Brain (organoid and tissue), 16 donors: ENCODE measurements at places on chromosomes 16 and 17. TPM values are rescaled to one million over a fixed set of nuclear protein-coding genes. Genes with fewer than 3 reads are reported as not detected.
A peak's percentile ranks its signal among the peaks of the same experiment; 100 is the strongest.

DNA sequence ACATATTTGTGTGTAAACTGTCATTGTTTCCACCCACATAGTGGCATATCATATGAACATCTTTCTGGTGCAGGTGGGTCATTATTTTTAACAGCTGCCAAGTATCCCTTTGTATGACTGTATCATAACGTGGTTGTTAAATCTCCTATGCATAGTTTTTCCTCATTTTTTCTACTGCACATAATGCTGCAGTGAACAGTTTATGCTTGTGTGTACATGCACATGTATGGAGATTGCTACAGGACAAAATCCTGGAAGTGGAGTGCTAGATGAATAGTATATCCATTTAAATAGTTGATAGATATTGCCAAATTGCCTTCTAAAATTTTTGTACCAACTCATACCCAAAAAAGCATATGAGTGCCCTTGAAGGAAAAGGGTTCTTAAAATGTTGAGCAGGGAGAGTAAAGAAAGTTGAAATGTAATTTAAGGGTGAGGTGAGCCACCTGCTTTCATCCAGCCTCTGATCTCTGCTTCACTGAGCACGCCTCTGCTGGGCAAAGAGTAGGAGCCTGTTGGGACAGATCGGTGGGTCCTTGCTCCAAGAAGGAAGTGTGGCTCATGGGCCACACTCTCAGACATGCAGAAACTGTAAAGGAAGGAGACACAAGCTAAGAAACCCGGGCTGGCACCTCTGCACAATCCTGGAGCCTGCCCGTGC, 55.3 kb downstream of the HLF start:
- no peak for DNase-seq

The TBC1D3H gene
- not detected for polyA plus RNA-seq

The KRT12 gene
- polyA plus RNA-seq, result not detected

The PITPNM3 gene
- 6.5 TPM for polyA plus RNA-seq

The C16orf96 gene
- polyA plus RNA-seq, result 0.90 TPM

GRCh38 chr17:62064791-62065563, at the start of gene MED13:
TSS of gene MED13 (minus strand) at chr17:62065278. CDS start at chr17:62065205, 73 bp downstream.
- peak; percentile 37 for DNase-seq

GRCh38 chr16:54455030-54455725, 168.6 kb upstream of the IRX3 start:
- DNase-seq, result peak; percentile 45

DNA sequence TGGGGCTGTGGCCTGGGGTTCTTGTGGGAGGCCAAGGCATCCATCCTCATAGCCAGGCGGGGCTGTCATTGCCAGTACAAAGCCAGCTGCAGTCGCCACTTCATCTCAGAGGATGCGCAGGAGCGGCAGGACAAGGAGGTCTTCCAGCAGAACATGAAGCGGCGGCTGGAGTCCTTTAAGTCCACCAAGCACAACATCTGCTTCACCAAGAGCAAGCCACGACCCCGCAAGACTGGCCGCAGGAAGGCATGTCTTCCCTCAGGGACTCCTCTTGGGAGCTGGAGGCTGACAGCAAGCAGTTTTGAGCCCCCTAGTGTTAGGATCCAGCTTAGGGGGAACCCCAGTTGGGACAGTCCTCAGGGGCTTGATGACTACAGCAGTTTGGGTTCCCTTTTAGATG, 15.1 kb upstream of the PLEKHG4 start:
- no peak for DNase-seq

GRCh38 chr17:80883831-80884735, 107.6 kb upstream of the CHMP6 start:
- DNase-seq, result no peak

DNA sequence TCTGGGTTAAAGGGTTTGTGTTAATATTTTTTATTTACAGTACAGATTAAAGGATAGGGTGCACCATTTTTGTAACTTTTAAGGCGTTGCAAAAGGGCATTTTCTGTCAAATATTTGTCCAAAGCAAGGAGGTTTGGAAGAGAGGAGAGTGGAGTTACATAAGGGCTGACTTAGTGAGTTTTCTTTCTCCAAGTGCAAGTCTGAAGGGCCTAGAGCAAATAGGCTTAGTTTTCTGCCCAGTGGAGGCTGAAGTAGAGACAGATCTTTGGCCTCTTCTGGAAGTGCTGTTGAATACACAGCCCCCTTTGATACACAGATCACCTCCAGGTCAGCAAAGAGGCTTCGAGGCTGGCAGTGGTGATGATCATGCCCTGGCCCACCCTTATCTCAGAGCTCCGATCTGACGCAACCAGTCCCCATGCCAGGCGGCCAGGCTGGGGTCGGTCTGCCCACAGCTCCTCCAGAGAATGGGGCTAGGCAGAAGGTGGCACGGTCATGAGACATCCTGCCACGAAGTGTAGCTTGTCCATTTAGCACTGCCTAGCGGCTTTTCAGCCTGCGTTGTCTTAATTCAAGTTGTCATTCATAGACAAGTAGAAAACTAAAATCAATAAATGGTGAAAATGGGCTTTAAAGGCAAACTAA, 79.5 kb upstream of the IRX3 start:
- DNase-seq, result no peak

DNA sequence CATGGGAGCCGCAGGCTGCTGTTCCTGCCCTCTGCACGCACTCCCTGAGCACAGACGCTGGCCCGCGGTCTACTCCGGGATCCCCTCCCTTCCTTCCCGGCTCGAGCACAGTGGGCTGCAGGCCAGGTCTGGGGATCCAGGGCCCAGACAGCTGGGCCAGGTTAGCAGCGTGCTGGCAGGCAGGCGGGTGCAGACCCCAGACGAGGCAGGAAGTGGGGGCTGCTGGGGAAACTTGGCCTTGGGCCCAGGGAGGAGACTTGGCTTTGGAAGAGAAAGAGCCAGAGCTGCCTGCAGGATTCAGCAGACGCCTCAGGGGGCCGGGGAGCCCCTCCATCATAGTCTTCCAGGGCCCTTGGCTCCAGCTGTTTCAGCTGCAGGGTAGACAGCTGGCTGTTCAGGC, 30.2 kb upstream of the ABCC3 start:
- DNase-seq, result peak; percentile 80

DNA sequence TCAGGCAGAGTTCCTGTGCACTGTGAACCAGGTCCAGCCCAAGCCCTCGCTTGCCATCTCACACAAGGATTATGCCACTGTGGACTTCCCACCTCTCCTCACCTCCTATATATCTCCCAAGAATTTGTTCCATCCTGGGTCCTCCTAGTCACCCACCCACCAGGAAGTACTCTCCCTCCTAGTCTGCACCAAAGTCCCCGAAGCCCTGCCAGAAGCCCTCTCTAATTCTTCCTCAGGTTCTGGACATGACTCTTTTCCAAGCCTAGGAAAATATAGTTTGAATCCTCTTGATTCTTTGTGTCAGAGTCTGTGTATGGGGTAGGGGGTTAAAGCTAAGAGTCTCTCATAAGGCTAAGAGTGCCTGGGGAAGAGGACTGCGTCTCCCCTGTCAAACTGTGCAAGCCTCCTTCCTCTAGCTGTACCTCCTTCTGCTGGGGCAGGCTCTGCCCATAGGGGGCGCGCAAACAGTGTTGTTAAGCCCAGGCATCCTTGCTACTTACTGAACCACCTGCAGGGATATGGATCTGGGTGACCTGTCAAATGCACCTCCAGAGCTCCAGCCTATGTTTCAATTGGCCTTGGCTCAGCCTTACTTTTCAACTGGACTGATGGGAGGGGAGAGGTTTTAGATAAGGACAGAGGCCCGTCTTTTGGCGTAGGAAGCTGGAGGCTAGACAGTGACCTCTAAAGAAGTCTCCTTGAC, 16.6 kb upstream of the DLX4 start:
- DNase-seq, result peak; percentile 68

- DNase-seq, result peak; percentile 71
Observed at GRCh38 chr17:8375738-8376259, 705 bp downstream of the KRABD2 start.

DNA sequence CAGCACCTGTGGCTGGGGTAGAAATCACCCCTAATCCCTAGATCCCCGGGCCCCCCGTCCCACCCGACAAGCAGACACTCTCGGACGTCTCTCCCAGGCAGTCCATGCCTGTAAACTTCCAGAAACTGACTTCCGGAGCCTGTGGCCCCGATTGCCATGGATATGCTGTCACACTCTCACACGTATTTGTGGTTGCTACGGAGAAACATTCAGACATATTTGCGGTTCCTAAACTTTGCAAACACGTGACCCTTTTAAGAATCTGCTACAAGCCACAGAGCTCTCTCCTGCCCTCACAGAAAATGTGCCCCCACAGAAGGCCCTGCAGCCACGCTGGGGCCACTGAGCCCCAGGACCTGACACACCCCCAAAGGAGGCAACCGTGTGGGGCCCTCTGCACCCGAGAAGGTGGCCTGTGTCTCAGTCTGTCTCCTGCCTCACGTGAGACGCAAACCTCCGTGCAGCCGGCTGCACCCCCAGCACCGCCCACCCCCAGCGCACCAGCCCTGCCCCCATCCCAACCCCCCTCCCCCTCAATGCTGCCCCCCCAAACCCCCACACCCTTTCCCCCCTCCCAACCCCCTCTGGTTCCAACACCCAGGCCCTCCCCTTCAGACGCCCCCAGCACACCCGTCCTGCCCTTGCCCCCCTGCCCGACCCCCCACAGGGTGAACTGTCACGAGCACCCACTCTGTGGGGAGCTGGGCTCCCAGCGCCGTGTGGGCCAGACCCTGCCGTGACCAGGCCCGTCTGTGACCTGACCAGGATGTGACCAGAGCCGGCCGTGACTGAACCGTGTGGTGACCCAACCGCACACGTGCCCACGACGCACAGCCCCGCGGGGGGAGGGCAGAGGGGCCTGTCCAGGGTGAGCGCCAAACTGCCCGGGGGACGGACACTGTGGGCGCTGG, 66.3 kb upstream of the METRNL start:
- DNase-seq, result peak; percentile 71

The CACNG3 gene
- 13.6 TPM for polyA plus RNA-seq

The TMC5 gene
- not detected for polyA plus RNA-seq

The KCNG4 gene
- polyA plus RNA-seq, result not detected

DNA sequence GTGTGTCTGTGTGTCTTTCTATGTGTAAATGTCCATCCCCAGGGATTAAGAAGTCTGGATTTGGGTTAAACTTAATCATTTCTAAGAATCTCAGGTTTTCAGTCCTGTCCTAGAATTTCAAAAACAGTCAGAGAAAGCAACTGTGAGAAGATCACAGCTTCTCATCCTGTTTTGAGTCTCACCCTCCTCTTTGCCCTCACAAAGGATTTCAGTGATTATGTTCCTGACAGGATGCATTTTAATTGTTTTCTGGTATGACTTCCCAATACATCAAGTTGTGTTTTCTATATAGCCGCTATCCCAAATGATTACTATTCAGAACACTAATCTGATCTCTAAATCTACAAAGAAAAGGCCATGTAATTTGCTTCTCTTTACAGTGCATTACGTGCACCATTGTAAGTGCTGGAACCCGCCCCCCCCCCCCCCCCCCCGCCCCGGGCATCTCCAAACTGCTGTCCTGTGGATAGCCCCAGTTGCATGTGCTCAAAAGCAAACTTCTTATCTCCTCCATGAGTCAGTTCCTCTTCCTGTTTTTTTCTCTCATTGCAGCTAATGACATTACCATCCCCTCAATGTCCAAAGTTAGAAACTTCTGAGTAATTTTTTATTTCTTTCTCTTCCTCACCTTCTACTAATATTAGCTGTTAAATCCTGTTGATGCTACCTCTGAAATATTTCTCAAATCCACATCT, 73.9 kb downstream of the CDH13 start:
- DNase-seq, result no peak

GRCh38 chr17:10107316-10108165, 90.9 kb downstream of the GAS7 start:
- no peak for DNase-seq
